NCI-H1417 (cell line): ENCODE measurements at places on chromosomes 13 and 19.

DNA sequence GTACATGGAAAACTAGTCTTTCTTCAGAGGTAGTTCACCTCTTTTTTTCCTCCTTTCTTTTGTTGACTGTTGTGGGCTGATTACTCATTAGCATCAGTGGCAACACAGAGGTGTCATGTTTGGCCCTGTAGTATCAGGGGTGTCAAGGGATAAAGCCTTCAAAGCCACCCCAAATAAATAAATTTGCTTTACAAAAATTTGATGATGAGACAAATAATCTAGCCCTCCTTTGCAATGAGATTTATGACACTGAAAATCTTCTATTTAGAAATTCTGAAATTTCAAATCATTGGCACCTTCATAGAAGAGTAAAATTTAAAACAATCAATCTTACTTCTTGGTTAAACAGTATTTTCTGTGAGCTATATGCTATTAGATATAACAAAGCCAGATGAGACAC is 1.9 kb downstream of the LACC1 start:
- DNase-seq, result no peak

DNA sequence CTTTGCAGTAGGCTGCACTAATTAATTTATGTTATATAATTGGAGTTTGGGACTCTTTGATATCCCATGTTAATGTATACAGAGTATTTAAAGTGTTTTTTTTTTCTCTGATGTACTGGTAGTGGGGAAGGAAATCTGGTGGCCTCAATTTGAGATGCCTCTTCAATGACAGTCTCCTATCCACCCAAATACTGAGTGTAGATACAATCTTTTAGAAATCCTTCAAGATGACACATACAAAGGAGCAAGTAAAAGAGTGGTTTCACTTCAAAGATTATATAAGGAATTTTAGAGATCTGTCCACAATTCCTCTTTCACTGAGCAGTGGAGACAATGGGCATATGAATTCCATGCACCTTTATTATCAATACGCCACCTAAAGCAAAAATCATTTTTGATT is 15.1 kb downstream of the NALCN start:
- DNase-seq, result no peak

DNA sequence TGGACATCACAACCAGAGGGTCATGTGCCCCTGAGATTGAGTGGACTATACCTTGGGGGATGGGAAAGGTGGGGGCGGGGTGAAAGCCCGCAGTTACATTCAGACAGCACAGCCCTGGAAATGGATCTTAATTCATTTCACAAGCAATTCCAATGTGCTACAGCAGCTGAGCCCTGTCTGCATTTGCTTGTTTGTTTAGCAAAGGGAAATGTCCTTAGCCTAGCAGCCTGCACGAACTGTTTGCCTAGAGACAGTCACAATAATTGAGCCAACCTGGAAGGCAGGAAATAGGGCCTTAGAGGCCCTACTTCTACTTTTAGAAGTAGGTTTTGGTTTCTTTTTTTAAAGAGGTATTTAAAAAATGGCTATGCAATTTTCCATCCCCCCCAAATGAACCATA is 177.3 kb upstream of the KL start:
- peak; percentile 55 for DNase-seq

GRCh38 chr19:39053276-39054090 is 21.1 kb upstream of the FBXO27 start:
- no peak for DNase-seq

- peak; percentile 0 for DNase-seq
These were observed 305.2 kb downstream of the MTUS2 start for GRCh38 chr13:29125191-29125933.

DNA sequence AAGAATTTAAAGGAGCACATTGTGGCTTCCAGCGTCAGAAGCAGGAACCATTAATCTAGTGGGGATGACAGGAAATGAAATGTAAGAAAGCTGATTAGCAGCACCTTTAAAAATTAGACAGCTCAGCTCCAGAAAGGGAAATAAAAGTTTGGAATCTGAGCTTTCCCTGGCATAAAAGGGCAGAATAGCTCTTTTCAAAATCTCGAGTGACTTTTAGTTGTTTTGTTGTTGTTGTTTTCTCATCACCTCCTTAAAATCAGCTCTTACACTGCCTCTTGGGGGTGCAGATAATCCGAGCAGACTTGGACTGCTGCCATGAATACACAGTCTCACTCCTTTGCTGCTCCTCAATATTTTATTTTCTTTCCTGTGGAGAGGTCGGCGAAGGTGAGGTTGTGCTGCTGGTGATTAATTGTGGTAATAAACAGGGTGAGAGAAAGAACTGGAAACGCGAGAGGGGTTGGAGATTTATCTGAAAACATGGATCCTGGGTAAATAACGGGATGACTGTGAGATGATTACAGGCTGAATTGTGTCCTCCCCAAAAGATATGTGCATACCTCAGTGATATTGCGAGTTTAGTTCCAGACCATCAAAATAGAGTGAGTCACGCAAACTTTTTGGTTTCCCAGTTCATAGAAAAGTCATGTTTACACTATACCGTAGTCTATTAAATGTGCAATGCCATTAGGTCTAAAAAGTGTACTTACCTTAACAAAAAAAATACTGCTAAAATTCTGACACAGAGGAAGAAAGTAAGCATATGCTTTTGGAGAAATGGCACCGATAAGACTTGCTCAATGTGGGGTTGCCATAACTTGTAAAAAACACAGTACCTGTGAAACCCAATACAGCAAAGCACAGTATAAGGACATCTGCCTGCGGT is 787.7 kb downstream of the UQCRFS1 start:
- DNase-seq, result no peak

DNA sequence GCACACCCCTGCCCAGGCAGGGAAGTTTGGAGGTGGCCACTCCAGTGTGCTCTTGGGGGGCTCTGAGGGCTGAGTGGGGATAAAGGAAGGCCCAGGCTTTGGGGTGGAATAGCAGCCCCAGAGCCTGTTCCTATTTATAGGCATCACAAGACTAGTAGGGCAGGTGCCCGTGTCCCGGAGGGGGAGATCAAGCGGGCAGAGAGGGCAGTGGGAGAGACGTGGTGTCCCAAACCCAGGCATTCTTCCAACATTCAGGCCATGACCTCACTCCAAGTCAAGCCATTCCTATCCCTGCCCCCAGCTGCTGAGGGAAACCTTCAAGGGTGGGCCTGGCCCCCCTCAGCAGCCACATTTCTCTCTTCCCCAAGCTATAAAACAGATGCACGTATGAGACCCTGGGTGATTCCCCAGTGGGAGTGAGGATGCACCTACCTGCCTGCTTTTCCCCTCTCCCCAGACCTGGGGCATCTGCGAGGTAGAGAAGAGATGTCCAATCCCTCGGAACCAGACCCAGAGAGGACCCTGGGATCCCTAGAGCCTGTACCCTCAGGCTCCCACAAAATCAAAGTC is 3.9 kb downstream of the WIZ start:
- no peak for DNase-seq
